H7 (cell line): ENCODE measurements at places on chromosomes 16 and 17. TPM values are rescaled to one million over a fixed set of nuclear protein-coding genes. Genes with fewer than 3 reads are reported as not detected.

Gene WNK4
- total RNA-seq, result 0.24 and 0.44 TPM in 2 replicates

GRCh38 chr17:2871720-2872119 lies 75.5 kb downstream of the RAP1GAP2 start:
- no peak for DNase-seq

Gene NPIPA2
- total RNA-seq, result 0.94 and 3.9 TPM in 2 replicates

Gene GUCY2D
- total RNA-seq, result not detected in 2 replicates

Gene MAPT
- 0.85 and 3.1 TPM in 2 replicates for total RNA-seq

GRCh38 chr16:82070656-82071369 lies 35.8 kb downstream of the HSD17B2 start:
- DNase-seq, result no peak
